ENCODE measurements at places on chromosomes 4 and X.
A peak's percentile ranks its signal among the peaks of the same experiment; 100 is the strongest.

- no peak for DNase-seq
Observed at GRCh38 chr4:75141162-75141561, 208.2 kb downstream of the PARM1 start.

DNA sequence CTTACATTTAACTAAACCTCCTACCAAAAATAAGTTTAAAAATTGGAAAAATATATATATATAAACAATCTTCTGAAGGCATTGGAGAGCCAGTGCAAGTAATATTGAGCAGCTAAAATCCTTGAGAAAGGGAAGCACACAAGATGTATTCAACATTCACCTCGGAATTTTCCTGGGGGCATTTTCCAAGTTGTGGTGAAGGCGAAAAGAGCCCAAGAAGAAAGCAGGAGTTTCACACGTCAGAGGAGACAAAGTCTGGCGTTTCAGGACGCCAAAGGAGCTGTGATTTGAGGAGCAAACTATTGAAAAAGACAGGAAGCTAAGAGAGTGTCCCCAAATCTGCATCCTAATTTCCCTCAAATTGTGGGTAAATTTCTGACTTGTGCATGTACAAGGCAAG is 9.1 kb upstream of the GASK1B start:
- DNase-seq, result no peak

- no peak for DNase-seq
Observed at GRCh38 chrX:34768290-34768689, 111.2 kb upstream of the TMEM47 start.

GRCh38 chr4:27368781-27369180 is 508.1 kb downstream of the STIM2 start:
- no peak for DNase-seq

GRCh38 chrX:75784680-75785491 is at the start of gene MAGEE2:
Gene MAGEE2, minus strand, starts transcription at chrX:75785254. Its CDS starts 203 bp downstream, at chrX:75785051.
- DNase-seq, result peak; percentile 36

DNA sequence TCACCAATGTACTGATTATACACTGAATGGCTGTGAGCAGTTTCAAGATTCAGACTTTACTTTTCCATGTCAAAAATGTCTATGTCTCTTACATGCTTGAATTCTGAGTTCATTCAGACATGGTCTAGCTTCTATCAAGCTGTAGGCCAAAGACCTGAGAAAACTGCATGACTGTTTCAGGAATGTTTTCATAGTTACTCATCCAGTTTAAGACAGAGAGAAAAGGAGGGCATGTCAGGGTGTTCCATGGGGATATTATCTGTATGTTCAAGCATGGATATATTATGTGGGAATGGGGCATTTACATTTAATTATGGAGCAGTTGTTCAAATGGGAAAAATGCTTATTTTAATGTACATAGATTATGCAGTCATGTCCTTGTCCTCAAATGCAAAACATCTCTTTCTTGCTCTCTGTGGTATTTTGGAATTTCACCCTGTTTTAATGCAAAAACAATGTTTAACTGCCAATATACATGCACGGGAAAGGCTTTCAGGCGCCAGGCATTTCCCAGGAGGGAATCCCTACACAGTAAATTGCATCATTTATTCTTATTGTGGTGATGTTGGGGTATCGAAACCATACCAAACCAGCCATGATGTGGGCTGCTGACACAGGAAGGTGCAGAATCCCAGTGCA is 429.1 kb upstream of the INTU start:
- DNase-seq, result no peak

GRCh38 chr4:89447543-89447942 is 139.9 kb upstream of the GPRIN3 start:
- no peak for DNase-seq

DNA sequence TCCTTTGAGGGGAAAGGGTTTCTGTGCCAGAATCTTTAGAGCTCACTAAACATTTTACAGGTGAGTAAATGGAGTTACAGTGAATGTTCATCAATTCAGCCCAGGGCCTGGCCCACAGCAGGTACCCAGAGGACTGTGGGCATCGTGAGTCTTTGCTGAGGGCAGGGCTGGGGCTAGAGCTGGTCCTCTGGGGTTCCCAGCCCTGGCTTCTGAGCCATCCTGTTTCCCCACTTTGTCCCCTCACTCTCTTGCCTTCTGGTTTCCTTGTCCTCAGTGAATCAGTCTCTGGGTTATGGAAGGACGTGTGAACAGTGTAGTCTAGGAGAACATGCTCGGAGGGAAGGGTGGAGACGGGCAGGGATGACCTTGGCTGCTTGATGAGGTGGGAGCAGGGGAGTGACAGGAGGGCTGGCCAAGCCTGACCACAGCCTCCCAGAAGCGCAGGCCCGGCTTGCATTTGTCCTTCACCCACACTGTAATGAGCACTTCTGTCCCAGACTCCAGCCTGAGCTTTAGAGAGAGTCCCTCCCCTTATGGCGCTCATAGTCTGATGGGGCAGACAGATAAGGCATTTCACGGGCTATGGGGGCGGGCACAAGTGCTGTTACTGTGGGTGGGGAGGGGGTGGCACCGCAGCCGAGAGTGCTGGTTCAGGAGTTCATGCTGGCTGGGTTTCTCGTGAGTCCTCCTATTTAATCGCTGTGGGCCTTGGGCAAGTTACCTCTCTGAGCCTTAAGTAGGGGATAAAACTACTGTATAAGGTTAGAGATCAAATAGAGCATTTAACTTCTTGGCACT is 17.3 kb downstream of the TBC1D14 start:
- no peak for DNase-seq

- no peak for DNase-seq
Observed at GRCh38 chr4:151475035-151475714, 66.2 kb downstream of the FHIP1A start.

Measured in cerebellum (tissue), 4 donors.